IPS DF 19.7 (cell line): ENCODE measurements at places on chromosomes 7 and 10.

DNA sequence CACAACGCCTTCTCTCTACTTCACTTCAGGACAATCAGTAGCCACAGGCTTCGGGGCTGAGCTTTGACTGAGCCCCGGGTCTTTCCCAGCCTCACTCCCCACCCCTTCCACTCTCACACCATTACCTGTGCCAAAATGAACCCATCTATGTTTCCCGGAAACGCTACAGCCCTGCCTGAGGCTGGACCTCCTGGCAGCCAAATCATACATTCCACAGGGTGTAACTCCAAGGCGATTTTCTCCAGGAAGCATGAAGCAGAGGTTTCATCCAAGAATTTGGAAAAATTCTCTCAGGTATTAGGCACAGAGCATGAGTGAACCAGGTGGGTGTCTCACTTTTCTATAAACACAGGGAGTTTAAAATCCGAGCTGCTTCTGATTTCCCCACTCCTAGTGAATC lies 286.3 kb downstream of the TNS3 start:
- no peak for DNase-seq

DNA sequence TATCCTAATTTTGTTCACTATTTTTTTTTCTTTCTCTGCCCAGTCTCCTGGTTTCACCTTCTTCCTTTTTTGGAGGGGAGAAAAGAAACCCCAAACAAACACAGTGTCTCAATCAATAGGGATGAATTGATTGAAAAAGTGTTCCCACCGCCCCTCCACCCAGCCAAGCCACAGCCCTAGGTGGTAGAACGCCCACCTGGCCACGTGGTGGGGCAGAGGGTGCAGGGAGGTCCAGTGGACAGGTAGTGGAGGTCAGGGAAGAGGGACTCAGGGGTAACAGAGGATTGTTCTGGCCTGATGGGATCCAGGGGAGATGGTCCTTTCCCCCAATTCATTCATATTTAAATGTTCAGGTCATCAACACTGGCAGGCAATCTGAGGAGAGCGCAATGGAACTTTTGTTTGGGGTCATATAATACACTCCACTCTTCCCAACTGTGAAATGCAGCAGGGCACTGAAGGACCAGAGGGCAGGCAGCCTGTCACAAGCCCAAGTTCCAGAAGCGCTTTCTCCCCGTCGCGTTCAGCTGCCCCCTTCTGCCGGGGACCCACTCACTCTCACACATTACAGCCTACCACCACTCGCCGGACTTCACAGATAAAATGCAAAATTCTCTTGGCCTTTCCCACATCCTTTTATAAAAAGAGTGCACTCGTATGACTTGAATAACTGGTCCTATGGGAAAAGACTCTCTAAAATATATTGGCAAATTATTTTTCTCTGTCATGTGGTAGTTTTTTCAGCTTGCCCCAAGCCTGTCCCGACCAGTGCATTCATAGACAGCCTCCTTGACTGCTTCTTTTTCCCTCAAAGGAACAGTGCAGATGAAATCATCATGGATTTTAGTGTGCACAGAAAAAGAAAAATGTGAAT lies 1.6 kb downstream of the INHBA start:
- DNase-seq: no peak

DNA sequence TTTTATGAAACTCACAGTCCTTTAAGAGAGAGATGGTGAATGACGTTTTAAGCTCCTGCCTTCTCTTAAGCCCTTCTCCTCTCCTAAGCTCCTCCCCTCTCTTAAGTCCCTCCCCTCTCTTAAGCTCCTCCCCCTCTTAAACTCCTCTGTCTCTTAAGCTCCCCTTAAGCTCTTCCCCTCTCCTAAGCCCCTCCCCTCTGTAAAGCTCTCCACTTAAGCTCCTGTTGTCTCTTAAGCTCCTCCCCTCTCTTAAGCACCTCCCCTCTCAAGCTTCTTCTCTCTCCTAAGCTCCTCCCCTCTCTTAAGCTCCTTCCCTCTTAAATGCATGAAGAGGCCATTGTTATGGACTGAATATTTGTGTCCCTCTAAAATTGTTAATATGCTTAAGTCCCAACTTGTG lies 1180.6 kb upstream of the AUTS2 start:
- no peak for DNase-seq

- DNase-seq: no peak
These were observed 64.0 kb downstream of the GOLGA7B start for GRCh38 chr10:97913614-97914013.

DNA sequence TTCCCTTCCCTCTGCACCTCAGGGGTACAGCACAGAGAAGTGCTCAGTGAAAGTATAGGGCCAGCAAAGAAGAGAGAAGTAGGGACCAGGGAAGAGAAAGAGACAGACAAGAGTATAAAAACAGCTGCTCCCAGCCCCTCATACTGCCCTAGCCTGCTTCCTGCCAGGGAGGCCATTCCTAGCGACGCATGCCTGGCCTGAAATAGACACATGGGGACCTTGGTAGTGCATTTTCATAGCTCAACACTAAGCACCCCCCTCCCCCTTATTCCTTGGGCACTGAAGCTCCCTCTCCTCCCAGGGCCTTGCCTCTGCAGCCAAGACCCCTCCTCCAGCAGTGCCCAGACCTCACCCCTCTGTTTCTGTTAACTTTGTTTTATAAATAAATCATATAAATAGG lies 64.7 kb downstream of the ZMIZ1 start:
- no peak for DNase-seq

DNA sequence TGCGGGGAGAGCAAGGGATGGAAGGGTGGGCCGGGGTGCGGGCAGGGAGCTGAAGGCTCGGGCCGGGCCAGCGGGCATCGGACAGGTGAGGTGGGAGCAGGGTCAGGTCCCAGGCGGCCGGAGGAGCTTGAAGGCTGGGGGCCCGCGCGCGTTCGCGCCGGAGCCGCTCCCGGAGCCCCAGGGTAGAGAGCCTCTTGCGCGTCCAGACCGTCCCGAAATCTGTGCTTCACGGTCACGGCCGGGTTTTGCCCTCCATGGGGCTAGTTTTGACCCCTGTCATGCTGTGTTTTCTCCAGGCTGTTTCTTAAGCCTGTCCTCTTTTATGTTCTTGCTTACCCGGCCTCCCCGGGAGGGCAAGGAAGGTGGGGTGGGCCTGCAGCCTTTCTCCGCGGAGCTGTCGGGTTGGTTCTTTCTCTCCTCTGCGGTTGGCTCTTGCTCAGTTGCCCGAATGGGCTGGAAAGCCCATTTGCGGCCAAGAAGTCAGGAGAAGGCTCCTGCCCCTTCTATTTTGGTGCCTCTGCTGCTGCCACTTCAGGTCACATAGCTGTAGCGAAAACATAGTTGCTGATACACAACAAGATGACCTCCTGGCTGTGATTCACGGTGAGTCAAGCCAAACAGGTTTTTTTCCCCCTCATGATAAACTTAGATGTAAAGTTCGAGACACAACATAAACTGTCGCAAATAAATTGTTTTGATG lies 650 bp downstream of the UBE2D1 start:
- no peak for DNase-seq

DNA sequence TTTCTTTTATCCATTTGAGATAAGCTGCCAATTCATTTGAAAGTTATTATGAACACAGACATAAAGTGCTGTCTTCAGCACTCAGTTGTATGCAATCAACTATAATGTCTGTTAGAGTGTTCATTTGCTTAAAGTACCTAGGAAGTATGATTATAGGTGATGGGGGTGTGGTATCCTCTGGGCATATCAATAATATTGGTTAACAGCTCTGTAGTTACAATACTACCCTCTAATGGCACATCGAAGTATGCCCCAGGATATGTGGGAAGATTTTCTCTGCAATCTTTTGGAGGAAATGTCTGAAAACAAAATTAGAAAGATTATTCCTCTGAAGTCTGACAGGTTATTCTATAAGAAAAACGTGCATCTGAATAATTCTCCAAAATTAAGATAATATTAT lies 429.7 kb downstream of the ARL4A start:
- no peak for DNase-seq

GRCh38 chr7:100629117-100629716 lies 12.1 kb downstream of the TFR2 start:
- no peak for DNase-seq

- DNase-seq: no peak
These were observed 92.0 kb upstream of the GDF10 start for GRCh38 chr10:47207894-47208469.

GRCh38 chr7:31815796-31816195 lies 128.8 kb downstream of the PPP1R17 start:
- no peak for DNase-seq

DNA sequence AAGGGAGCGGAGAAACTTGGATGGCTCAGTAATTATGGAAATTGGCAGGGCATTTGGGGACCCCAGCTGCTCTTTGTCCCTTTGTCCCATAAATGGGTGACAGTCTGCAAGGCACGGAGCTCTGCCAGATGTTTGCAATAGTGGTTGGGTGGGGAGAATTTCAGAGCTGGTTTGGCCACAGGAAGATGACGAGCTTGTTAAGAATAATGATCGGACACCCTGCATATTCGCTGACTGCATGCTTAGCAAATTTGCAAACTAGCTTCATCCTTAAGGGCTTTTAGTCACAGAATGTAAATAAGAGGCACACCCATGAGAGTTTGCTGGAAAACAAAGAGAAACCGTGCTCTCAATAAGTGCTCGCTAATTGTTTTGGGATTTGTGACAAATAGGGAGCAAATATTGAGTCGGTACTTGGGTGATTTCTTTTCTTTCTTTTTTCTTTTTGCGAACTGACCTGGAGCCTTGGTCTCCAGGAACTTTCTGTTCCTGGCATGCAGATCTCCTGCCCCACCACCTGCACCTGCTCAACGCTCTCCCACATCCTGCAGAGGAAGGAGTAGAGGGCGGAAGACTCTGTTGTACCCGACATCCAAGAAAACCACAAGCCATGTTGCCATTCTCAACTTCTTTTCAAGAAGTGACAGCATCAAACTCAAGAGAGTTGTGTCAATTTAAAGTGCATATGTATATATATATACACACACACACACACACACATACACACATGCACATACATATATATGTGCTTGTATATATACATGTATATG lies 238.9 kb downstream of the CAMK1D start:
- no peak for DNase-seq

GRCh38 chr10:5524641-5525560 lies at the start of gene CALML3:
CALML3 (plus strand) TSS chr10:5524961; CDS start chr10:5525086, 125 bp downstream.
- DNase-seq: no peak

DNA sequence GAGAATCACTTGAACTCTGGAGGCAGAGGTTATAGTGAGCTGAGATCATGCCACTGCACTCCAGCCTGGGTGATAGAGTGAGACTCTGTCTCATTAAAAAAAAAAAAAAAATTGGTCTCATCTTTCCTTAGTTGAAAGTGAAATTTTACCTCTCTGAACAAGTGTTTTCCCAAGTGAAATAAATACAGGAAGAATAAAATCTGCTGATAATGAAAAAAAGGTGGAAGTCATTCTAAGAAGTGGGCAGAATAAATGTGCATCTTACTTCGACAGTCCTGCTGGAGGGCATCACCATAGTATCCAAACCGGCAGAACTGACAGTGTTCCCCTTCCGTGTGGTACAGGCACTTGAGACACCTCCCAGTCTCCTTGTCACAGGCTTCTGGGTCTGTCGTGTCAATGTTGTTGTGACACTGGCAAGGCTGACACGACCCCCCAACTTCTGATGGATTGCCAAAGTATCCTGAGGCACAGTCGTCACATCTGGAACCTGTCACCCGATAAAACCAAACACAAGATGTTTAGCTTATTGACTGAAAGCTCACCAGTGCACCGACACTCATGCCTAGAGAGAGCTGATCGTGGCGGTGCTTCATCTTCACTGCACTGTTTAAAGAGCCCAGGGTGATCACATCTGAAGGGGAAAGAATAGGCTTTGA lies 49.6 kb downstream of the LAMB1 start:
- DNase-seq: no peak

DNA sequence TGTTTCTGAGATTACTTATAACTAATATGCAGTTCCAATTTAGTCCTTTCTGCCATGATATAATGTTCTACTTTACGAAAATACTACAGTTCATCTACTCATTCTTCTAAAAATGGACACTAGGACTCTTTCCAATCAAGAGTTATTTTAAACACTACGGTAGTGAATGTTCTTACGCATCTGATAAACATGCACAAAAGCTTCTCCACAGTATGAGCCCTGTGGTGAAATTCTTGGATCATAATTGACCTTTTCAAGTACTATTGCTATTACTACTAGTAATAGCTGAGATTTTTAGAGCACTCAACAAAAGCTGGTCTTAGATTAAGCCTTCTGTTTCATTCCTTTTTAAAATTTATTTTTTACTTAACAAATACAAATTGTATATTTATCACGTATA lies 106.4 kb downstream of the CH25H start:
- DNase-seq: no peak
